Omental fat pad (tissue), 4 donors: ENCODE measurements at places on chromosomes 16 and 17.
A peak's percentile ranks its signal among the peaks of the same experiment; 100 is the strongest.

GRCh38 chr16:4970010-4970409 is 11.9 kb downstream of the SEC14L5 start:
- DNase-seq: no peak

DNA sequence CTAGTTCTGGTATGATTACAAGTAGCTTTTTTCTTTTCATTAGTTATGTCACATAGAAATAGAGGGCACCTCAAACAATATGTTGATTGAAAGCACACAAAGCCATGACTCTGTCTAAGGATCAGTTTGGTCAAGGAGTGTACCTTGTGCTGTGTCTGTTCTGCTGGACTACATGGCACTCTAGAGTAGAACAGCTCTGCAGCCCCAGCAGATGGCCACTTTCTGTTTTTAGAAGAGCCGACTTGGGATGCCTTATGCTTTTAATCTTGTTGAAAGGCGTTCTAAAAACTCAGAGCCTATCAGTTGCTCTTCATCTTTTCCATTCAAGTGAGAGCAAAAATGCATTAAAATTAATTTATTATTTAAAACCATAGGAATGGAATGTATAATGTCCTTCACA is 49.3 kb upstream of the CA10 start:
- DNase-seq: no peak

DNA sequence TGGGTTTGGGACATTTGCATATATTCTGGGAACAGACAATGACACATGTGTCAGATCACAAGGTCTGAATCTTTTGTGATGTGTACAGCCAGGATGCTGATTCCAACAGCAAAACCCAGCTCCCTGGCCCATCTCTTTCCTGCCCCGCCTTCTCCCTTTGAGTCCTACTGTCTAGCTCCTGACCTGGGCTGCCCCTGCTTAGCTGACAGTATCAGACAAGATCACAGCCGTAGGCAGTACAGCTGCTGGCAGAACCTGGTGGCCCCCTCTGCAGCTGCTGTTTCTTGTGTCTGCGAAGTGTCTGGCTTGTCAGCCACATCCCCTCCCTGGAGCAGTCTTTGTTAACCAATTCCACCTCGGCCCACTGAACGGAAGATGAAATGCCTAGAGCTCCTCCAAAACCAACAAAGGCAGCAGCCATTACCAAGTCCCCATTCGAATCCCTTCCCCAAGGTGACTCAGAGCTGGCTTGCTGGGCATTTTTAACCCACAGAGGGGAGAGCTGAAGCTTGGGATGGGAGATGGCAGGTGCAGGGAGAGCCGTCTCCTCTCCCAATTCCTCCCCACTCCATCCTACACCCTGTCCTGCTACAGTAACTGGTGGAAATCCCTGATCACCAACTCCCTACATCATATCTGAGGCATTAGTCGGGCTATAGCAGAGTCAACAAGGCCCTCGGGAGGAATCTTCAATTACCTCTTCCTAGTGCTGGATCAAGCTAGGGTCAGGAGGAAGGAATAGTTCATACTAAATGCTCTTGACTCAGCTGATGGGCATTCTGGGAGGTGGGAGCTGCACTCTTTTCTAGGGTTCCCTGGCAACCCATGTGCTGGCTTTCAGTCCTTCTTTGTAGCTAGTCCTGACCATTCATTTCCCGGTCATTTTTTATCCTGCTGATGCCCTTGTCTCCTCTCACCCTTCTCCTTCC is 5.8 kb downstream of the PIPOX start:
- no peak for DNase-seq

GRCh38 chr17:47604598-47604927 is 45.2 kb upstream of the KPNB1 start:
- no peak for DNase-seq

DNA sequence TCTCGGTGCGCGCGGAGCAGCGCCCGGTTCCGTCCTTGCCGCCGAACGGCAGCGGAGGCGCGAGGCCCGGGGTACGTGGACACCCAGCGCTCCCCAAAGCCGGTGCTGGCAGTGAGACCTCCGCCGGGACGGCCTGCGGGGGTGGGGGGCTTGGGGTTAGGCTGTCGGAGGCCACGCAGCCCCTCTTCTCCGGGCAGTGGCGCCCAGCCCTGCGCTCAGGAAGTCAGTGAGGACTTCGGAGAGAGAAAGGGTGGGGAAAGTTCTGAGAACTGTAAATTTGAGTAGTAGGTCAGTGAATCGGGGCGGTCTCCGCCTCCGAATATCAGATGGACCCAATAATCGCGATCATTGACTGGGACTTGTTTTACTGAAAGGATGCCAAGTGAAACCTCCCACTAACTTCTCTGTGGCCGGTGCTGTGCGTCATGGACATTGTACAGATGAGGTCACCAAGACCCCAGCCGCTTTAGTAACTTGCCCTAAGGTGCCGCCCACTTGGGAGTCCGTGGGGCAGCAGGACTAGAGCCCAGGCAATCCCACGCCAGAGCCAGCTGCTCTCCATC is 468 bp downstream of the IL4R start:
- peak; percentile 66 for DNase-seq

GRCh38 chr16:85415196-85416090 is 197.7 kb upstream of the GSE1 start:
- DNase-seq: no peak

DNA sequence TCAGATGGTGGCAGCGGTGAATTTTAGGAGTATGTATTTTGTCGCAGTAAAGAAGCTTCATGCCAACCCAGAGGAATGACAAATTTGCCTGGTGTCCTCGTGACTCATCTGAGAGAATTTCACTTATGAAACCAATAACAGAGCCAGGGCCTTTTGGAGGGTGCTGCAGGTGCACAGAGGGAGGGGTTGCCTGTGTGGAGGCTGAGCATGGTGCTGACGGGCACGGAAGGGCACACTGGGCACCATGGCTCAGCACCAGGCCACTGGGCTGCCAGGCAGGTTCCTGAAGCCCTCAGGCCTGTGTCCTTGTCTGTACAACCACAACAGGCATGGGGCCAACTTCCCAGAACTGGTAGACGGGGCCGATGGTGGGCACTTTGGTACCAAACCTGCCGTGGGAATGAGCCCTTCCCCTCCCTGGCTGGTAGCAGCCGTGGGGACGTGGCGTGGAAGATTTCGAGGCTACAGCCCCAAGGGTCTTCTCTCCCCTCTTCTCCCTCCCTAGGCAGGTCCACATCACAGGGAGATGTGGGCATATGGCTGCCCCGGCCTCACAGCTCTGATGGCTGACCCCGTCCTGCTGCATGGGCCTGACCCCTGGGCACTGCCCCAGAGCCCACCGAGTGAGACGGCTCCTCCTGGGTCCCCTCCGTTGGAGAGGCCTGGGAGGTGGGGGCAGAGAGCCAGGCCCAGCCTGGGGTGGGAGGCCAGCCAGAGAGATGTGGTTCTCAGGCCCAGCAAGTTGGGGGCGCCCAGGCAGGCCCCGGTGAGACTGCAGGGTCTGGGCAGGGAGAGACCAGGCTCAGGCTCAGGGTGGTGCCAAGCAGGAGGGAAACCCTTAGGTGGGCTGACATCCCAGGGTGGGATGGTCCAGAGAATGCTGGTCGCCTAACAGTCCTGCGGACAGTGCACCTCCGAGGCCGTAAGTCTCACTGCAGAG is 30.2 kb upstream of the ZNF469 start:
- no peak for DNase-seq
